ENCODE measurements at places on chromosomes 2 and 18. TPM values are rescaled to one million over a fixed set of nuclear protein-coding genes. Genes with fewer than 3 reads are reported as not detected.

The CCDC121 gene
- 3.3 TPM for total RNA-seq

The MC5R gene
- not detected for total RNA-seq

The AP1S3 gene
- total RNA-seq = 3.8 TPM

The DSG2 gene
- not detected for total RNA-seq

The NYAP2 gene
- total RNA-seq = not detected

The HTR2B gene
- 0.55 TPM for total RNA-seq

The PCARE gene
- total RNA-seq = not detected

The TLX2 gene
- not detected for total RNA-seq

The GLI2 gene
- 0.51 TPM for total RNA-seq

The OR6B3 gene
- total RNA-seq = not detected

The SOX11 gene
- total RNA-seq = not detected

The ANKRD53 gene
- total RNA-seq = 2.2 TPM

The CGREF1 gene
- total RNA-seq = 4.0 TPM

The GREB1 gene
- 0.23 TPM for total RNA-seq

The GREB1L gene
- 0.76 TPM for total RNA-seq

The CFAP65 gene
- not detected for total RNA-seq

The NEUROD1 gene
- total RNA-seq = not detected

The CAB39 gene
- 57.3 TPM for total RNA-seq

The HOXD10 gene
- not detected for total RNA-seq

The TXNDC2 gene
- total RNA-seq = not detected

DNA sequence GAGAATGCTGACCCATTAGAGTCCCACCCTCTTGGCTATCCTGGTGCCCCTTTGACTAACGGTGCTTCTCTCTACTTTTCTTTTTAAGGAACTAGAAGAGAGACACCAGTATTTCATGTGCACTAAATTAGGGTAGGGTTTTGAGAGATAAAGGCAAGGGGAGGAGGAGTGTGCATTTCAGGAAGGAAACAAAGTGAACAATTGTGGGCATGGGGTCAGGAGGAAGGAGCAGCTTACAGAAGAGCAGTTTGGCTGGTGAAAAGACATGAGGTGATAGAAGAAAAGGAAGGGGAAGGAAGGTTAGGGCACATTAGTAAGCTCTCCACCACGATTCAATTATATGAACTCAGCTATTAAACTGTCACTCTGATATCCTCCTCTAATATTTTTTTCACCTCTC, 105.8 kb upstream of the CTAGE1 start:
- no peak for DNase-seq

GRCh38 chr2:194723446-194723845, 933.6 kb upstream of the SLC39A10 start:
- no peak for DNase-seq

DNA sequence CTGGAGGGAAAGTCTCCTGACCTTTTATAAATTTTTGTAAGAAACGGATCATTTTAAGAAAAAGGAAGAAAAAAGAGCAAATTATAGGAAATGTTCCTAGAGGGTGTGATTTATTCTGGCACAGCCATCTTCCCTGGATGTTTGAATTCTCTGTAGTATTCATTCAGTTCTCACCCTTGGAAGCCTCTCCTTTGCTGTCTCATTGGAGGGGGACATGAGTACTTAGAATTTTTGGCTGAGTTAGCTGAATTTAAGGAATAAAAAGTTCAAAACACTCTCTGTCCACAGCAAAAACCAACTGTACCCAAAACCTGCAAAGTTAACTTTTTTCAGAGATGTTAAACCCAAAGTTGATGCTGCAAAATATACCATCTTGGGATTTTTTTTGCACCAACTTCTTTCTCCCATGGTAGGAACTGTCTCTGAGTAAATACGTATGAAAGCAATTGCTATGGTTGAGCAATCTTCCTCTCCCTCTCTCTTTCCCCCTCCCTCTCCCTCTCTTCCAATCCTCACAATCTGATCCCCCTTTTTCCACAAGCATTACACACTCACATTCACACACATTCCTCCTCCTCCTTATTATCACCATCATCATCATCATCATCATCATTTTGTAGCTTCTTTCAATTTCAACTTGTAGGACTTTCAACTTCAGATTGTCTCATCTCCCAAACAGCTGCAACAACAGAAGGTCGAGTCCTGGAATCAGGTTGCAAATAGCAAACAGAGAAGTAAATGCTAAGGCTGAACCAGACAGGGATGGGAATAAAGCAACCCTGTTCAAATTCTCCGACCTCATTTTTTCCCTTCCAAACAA, 183.7 kb downstream of the GFPT1 start:
- DNase-seq = no peak

DNA sequence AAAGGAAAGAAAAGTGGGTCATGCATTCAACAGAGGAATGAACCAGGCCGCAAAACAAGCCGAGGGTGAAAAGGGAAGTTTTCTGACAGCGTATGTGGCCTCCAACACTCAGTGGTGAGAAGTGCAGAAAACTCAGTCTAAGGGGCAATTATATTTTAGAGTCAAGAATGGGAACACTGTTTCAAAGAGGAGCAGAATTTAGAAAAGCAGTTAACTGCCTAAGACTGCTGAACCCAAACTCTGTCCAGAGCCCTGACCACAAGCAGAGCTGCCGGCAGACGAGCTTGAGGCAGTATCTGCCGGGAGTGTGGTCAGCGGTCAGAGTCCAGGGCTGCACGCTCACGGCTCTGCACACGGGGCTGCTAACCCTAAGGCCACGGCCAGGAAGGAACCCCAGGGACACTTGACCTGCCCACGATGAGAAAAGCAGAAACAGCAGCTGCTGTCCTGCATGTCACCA, 347.0 kb upstream of the ID2 start:
- no peak for DNase-seq

DNA sequence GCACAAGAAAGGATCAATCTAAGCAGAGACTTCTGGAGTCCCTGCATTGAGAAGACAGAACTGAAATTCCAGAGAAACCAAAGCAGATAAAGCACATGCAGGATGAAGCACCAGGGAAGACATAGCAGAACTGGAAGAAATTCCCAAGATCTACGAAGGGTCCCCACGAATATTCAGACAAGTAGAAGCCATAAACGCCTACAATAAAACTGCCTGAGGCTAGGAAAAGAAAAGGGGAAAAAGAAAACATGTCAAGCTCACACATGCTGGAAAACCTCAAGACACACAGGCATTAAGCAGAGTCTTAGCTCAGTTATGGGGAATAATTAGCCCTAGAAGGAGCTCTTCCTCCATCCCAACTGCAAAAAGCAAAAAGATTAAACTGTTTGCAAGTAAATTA, 171.2 kb downstream of the NBAS start:
- no peak for DNase-seq

DNA sequence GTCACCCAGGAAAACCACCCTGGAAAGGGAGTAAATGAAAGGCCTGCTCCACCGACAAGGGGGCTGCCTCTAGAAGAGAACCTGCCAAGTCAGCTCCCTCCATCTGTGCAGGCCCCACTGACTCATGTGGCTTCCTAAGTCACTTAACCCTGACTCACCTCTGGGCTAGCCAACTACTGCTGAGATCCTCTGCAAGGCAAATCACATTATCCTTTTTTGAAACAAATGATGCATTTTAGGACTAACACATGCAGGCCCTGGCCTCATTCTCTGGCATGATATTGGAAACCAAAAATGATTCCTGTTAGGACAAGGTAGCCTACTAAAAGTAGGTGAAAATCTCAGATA, 474.6 kb downstream of the EPHA4 start:
- DNase-seq = peak; percentile 36

GRCh38 chr2:30869988-30870387, 62.7 kb upstream of the CAPN13 start:
- DNase-seq = no peak

DNA sequence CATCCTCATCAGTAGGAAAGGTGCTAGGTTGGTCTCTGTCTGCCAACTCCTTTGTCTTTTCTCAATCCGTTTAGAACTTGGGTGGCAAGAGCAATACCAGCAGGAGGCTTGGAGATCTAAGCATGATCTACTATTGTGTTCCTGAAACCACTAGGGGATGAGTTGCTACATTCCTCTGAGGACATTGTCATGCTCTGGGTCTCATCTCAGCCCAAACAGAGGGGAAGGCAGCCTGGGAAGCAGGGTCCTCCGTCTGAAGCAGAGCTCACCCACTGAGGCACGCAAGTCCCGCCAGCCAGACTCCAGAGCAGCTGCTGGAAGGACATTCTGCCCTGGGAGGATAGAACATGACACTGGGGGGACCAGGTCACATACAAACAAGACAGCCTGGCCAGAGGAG, 162.9 kb downstream of the MTCL1 start:
- DNase-seq = no peak

GRCh38 chr2:36177282-36177681, 178.3 kb upstream of the CRIM1 start:
- peak; percentile 49 for DNase-seq

GRCh38 chr2:224369028-224369632, 32.8 kb downstream of the FAM124B start:
- DNase-seq = no peak

GRCh38 chr18:50374220-50374752, 560 bp upstream of the SKA1 start:
- no peak for DNase-seq

DNA sequence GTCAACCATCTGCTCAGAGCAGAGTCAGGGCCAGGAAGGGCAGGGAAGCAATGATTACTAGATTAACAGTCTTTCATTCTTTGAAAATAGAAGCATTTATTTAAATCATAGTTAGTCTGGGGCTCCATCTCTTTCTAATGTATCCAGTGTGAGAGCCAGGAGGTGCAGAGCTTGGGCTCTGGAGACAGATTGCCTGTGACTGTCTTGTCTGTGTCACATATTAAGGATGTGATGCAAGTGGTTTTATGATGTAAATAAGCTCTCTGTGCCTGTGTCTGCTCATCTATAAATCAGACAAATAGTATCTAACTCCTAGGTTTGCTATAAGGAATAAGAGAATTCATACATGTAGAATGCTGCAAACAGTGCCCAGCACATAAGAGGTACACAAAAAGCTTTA, 104.9 kb upstream of the TANK start:
- DNase-seq = no peak

DNA sequence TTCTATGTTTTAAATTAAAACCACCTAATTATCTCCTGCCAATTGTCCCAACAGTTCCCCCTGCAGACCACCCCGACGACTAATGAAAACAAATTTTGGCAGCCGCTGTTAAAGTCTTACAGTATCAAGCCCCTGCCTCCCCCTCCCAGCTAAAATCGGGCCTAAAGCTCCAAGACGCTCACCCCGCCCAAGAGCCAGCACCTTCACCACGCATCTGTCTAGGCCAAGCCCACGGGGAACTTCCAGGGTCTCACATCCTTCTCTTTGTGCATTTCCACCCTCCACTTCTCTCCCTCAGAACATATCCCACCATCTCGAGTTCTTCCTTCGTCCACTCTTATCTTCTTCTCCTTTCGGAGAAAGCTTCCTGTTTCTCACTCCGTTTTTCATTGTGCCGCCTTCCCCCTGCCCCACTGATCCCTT, 445 bp downstream of the PRPF40A start:
- DNase-seq = no peak

- no peak for DNase-seq
Observed at GRCh38 chr2:88469202-88470114, 17.0 kb upstream of the FOXI3 start.

DNA sequence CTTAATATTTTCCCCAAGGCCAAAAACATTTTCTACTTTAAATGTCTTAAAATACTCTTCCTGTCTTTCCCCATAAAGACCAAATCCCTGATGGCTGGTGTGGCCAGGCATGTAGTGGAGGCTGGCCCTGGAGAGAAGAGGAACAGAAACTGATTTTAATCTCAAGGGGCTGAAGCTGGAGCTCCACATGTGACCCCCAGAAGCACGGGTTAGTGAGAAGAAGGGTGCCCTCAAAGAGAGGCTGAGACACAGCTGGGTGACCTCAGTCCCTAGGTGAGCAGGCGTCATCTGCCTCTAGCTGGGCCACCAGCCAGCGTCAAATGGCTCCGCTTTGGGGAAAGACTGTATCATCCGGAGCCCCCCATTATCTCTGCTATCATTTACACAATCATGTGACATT, 19.3 kb upstream of the TMEM18 start:
- no peak for DNase-seq

GRCh38 chr2:24930768-24931167, 10.7 kb upstream of the ADCY3 start:
- no peak for DNase-seq

DNA sequence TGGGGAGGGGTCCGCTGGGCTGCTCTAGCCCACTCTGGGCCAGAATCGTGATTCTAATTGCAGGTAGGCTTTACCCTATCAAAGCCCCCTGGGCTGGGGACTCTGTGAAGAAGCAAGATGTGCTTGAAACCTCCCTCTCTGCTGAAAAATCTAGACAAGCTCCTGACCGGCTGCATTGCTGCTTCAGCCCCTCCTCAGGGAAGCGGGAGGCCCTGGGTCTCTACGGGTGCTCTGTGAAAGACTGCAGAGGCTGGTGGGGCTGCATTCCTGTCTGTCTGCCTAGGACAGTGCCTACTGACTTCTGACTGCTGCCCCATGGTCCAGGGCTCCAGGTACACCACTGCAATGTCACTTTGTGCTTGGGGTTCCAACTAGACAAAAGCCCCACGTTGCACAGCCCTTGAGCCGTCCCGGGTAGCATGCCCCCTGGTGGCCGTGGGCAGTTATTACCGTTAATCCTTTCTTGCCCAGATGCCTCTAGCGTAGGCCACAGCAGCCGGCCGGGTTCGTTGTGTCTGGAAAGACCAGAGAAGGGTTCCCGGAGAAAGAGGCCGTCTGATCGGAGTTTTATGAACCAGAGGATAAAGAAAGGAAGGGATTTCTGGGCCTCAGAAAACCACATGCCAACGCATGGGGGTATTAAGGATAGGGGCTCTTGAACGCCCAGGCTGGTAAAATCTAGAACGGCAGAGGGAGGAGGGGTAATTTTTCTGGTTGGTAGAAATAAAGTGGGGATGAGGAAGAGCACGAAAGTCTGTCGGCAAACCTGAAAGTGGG, 15.9 kb upstream of the C1QL2 start:
- peak; percentile 20 for DNase-seq

DNA sequence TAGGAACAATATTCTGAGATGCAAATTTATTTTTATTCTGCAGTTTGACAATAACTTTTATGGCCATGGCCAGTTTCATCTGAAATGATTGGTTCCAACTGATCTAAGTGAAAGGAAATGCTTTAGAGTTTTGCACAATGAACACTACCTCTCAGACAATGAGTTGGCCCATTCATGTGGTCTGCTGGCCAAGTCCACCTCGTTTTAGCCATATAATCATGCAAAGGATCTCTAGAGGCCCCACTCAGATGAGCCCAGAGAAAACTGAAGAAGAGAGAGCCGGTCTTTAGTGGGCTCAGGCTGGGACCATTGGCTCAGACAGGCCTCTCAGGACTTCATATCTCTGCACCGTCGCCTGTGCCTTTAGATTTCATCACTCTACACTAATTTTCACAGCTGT, 254.7 kb downstream of the MREG start:
- DNase-seq = peak; percentile 87

GRCh38 chr2:11753886-11754699, 7.7 kb downstream of the LPIN1 start:
- DNase-seq = peak; percentile 86
